ENCODE measurements at places on chromosomes 1 and 21.

GRCh38 chr1:157272729-157273524, 134.7 kb upstream of the ETV3 start:
- no peak for DNase-seq

GRCh38 chr1:18397641-18398040, 83.1 kb upstream of the KLHDC7A start:
- DNase-seq = no peak

GRCh38 chr21:19648391-19648790, 1244.8 kb upstream of the TMPRSS15 start:
- DNase-seq = no peak

DNA sequence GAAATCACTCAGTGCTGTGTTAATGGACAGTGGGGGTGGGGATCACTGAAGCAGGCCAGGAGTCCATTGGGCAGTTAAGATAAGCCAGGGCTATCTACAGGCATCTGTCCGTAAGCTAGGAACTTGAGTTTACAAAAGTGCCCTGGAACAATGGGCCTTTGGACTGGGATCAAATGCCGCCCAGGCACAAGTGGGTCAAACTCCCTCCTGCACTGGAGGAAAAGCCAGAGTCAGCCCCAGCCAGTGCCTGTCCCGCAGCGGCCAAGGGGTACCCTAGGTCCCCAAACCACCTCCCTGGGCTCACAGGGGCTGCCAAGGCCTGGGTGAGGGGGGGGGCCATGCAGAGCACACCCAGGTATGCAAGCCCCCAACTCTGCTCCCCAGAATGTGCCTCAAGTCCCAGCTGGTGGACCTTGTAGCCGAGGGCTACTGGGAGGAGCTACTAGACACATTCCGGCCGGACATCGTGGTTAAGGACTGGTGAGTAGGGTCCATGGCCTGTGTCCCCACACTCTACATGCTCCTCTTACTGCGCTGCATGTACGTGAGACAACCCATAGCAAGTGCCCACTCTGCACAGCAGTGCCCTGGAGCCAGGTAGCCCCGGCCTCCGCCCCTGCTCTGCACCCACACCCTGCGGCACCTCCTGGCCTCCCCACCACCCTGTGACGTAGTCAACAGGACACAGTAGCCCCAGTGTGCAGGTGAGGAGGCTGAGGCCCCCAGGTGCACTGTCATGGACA, 7.7 kb downstream of the FBXO6 start:
- DNase-seq = no peak

GRCh38 chr1:7644086-7644485, 127.0 kb upstream of the VAMP3 start:
- DNase-seq = no peak

DNA sequence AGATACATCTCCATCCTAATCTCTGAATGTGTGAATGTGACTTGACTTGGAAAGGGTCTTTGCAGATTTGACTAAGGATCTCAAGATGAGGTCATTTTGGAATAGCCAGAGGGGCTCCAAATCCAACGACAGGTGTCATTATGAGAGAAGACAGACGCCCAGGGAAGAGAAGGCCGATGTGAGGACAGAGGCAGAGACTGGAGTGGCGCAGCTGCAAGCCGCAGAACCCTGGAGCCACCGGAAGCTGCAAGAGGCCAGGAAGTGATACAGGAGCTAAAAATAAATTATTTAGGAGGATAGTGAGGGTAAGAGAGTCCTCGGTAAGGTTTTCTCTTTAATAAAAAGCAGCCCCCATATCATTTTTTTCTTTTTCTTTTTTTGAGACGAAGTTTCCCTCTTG, 9.7 kb upstream of the AADACL4 start:
- DNase-seq = no peak

GRCh38 chr1:77424236-77424635, 142.4 kb downstream of the AK5 start:
- DNase-seq = no peak

GRCh38 chr1:96039910-96040309, 681.7 kb upstream of the PTBP2 start:
- DNase-seq = no peak
